ENCODE measurements at places on chromosomes 11 and 22.
A peak's percentile ranks its signal among the peaks of the same experiment; 100 is the strongest.

GRCh38 chr11:61256710-61257482, 15.9 kb downstream of the PGA5 start:
- DNase-seq: no peak

DNA sequence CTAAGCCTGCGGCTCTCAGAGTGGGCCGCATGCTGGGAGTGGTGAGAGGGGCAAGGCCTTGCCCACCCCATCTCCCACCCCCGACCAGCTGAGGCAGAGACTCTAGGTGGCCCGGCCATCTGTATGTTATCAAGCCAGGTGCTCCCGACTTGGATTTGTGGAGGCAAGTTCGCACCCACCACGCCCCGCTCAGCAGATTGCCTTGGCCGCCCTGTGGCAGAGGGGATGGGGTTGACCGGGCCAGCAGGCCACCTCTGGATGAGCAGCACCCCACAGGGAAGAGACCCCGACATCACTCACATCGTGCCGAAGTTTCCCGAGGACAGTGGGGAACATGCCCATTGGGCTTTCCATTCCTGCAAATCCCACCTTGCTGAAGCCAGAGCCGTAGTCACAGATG, 40.8 kb downstream of the DHCR7 start:
- DNase-seq: no peak

DNA sequence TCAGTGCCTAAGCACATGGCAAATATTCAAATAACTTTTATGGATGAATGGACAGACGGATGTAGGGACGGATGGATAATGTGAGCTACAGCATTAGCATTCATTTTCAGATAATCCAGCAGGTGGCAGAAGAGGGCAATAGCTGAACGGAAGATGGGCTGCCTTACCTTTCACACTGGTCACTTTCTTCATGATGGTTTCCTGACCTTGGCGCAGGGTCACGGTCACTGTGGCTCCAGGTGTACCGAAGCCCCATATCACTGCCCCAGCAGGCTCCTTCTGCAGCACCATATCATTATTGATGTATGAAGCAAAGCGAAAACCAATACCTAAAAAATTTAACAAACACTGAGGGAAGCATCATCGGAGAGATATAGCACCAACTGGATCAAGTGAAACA, 4.3 kb downstream of the SIAE start:
- DNase-seq: peak; percentile 68

DNA sequence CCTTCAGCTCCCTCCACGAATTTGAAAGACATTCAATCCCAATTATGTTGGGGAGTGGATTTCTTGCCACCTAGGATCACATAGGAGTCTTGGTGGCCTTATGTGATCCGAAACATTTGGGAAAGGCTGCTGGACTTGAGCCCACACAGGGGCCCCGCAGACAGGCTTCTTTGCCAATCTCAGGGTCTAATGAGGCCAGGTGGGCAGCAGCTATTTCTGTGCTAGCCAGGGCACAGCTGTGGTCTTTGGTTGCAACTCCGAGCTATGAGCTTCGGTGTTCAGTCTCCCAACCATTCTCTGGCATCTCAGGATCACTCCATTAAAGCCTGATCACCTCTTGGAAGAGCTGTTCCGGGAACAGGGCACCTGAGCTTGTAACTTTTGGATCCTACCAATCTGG, 84.4 kb downstream of the TP53I11 start:
- DNase-seq: no peak

DNA sequence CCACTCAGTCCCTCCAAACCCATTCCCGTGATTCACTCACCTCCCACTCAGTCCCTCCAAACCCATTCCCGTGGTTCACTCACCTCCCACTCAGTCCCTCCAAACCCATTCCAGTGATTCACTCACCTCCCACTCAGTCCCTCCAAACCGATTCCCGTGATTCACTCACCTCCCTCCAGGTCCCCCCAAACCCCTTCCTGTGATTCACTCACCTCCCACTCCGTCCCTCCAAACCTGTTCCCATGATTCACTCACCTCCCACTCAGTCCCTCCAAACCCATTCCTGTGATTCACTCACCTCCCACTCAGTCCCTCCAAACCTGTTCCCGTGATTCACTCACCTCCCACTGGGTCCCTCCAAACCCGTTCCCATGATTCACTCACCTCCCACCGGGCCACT, 639.6 kb downstream of the BRD1 start:
- DNase-seq: no peak
